Heart left ventricle (tissue), 16 donors: ENCODE measurements at places on chromosomes 11 and 22. TPM values are rescaled to one million over a fixed set of nuclear protein-coding genes. Genes with fewer than 3 reads are reported as not detected.

C22orf42 gene
- not detected for total RNA-seq

DDIAS gene
- 1.1 TPM for total RNA-seq

NCF4 gene
- 33.3 TPM for total RNA-seq

SNX19 gene
- total RNA-seq = 121 TPM

C11orf97 gene
- total RNA-seq = not detected

SLC22A25 gene
- not detected for total RNA-seq

FADD gene
- 10.0 TPM for total RNA-seq

TRIM6 gene
- total RNA-seq = 2.2 TPM
